ENCODE measurements at places on chromosomes 11 and 22.

- DNase-seq, result peak; percentile 29
Observed at GRCh38 chr11:85750646-85751045, 60.3 kb downstream of the SYTL2 start.

- DNase-seq, result no peak
Observed at GRCh38 chr22:44485494-44485893, 12.5 kb downstream of the RTL6 start.

DNA sequence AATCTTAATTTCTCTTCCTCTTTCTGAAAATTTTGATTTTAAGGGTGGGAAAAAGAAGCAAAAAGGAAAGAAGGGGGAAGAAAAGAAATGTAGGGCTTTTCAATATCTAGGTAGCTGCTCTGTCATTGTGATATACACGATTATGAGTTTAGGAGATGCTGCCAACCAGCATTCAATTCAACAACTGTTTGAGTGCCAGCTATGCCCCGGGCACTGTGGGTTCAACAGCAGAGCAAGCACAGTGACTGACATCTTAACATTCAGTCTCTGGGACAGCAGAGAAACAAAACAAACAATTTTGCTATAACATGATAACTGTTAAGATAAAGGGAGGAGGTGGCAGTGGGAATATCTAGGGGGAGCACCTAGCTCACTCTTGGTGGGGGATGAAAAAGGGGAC is 91.6 kb downstream of the DBX1 start:
- no peak for DNase-seq

- DNase-seq, result peak; percentile 36
Observed at GRCh38 chr11:47233989-47234668, 14.5 kb downstream of the ACP2 start.

GRCh38 chr11:117582433-117582832 is 214.6 kb downstream of the DSCAML1 start:
- DNase-seq, result no peak

DNA sequence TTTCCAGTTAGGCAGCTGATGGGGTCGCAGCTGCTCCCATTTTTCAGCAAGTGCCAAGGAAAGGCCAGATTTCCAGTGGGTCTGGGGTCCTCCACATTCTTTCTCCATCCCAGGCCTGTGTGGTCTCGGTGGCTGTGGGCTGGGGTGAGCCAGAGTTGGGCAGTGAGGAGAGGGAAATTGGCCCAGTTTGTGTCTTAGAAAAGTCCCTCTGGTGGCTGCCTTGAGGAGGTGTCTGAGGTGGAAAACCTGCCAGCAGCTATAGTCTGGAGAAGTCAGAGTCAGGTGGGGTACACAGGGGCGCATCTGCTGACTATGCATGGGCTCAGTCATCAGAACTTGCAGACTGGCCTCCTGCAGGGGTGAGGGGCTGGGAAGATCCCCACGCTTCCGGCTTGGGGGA is 30.5 kb downstream of the MRGPRD start:
- DNase-seq, result no peak

- DNase-seq, result no peak
Observed at GRCh38 chr22:44879301-44879680, 126.9 kb downstream of the ARHGAP8 start.

DNA sequence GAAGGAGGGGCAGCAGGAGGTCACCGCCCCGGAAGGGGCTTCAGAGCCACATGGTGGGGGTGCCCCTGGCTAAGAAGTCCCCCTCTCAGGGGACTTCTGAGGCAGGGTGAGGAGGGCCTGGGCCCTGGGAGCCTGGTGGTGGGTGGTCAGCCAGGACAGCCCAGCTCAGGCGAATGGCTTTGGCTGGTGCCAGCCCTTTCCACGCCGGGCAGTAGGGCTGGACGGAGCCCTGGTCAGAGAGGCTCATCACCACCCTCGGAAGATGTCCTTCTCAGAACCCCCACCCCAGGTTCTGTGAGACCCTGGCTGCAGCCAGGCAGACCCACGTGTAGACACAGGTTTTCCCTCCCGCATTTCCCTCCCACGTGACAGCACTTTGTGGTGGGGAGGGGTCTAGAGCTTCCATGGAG is 35.9 kb downstream of the OSBPL5 start:
- DNase-seq, result no peak

DNA sequence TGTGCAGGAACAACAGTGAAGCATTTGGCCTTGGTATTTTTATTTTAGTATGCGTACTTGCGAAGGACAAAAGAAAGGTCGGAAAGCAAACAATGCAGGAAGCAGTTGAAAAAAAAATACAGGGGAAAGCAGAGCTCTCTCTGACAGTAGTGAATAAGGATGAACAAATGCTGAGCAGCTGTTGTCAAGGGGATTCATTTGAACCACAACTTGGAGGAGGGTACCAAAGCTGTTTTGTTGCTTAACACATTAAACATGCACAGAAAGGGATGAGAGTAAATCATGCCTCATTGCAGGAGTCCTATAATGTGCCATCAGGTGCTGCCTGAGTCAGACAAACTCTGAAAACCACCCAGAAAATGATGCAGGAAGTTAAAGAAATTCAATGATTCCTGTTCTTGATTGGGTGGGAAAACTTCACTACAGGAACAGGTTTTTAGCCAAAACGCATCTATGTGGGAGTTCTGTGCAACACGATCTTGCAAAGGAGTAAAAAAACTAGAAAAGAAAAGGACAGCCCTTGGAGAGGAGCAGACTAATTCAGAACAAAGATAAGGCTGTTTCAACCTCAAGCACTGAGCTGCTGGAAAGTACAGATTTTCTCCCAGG is 2113.5 kb downstream of the LRRC4C start:
- no peak for DNase-seq

DNA sequence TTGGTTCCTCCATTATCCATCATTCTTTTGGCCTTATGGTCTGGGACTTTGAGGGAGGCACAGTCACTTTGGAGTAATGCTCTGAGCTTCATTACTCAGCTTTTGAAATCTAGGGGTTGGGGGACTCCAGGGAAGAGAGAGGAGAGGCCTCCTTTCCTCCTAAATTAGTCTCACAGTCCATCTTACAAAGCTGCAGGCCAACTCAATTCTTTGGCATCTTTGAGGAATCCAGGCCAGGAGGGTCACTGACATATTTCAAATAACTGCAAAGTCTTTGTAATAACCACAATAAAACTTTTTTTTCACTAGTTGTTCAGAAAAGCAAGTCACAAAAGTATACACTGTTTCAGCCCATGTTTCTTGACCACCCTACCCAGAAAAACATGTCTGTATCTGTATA is 73.3 kb upstream of the FAR1 start:
- no peak for DNase-seq

DNA sequence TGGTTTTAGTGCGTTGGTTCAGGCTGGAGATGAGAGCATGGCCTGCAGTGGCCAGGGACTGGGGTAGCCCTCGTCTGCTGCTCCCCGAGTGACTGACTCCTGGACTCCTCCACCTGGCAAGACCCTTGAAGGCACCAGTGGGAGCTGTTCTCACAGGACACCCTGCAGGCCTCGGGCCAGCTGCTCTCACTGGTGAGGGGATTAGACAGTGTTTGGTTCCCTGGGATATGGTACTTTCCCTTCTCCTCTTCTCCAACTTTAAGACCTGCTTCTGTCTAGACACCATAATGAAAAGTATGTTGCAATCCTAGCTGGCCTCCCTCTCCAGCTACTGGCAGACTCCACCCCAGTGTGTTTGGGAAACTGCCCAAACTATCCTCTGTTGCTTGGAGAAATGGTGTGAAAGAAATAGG is 168.8 kb upstream of the CADM1 start:
- no peak for DNase-seq

DNA sequence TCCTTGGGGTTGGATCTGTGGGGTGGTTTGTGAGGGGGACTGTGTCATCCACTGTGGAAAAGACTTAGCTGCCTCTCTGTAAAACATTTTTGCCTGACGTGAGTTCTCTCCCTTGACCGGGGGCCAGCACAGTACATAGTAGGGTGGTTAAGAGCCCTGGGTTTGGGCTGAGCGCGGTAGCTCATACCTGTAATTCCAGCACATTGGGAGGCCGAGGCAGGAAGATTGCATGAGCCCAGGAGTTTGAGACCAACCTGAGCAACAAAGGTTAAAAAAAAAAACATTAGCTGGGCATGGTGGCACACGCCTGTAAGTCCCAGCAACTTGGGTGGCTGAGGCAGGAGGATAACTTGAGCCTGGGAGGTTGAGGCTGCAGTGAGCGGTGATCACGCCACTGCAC is 74.7 kb upstream of the WNT7B start:
- DNase-seq, result no peak

- DNase-seq, result no peak
Observed at GRCh38 chr11:1498262-1498661, 11.7 kb upstream of the MOB2 start.

GRCh38 chr11:84686716-84687115 is 940.4 kb downstream of the DLG2 start:
- DNase-seq, result no peak

- no peak for DNase-seq
Observed at GRCh38 chr11:85960678-85961077, 105.5 kb downstream of the CCDC83 start.

- no peak for DNase-seq
Observed at GRCh38 chr11:104467404-104467803, 303.5 kb upstream of the PDGFD start.

GRCh38 chr22:29992341-29993275 is 87.7 kb upstream of the HORMAD2 start:
- DNase-seq, result no peak

DNA sequence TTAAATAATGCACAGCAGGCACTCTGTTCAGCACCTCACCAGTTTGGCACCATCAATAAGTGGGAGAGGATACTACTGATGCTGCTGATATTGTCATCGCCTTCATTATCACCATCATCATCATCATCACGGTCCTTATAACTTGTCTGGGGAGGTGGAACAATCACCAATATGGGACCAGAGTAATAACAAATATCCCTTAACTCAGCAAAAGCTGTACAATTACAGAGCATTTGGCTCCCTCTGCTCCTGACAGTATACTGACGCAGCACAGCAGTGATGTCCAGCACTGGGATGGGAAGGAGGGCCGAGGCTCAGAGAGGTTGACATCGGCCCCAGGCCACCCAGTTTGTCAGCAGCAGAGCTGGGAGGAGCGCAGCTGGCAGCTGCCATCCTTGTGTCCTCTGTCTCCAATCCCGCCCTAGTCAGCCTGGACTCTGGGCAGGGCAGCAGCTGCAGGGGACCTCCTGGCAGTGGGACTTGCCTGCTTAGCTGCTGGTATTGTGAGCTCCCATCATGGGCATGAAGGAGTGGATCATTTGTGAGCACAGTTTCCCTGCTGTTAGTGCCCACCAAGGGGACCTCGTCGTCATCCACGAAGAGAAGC is 90.0 kb downstream of the DHCR7 start:
- no peak for DNase-seq

- no peak for DNase-seq
Observed at GRCh38 chr11:82775736-82776346, 42.2 kb upstream of the FAM181B start.

GRCh38 chr11:130783323-130783722 is 133.0 kb downstream of the SNX19 start:
- DNase-seq, result no peak

- DNase-seq, result no peak
Observed at GRCh38 chr22:37742376-37743171, 45.7 kb downstream of the TRIOBP start.

GRCh38 chr11:1546077-1546535 is 26.0 kb downstream of the DUSP8 start:
- DNase-seq, result no peak

All from CD4-positive, alpha-beta T cell treated with Interleukin-1 beta for 1 hour (primary cell).